Stimulated activated CD4-positive, alpha-beta T cell treated with anti-CD3 and anti-CD28 coated beads, Interleukin-1b, Interleukin-23, amount 100 ng/mL, for 1 hour (primary cell): ENCODE measurements at places on chromosomes 6 and 20.

DNA sequence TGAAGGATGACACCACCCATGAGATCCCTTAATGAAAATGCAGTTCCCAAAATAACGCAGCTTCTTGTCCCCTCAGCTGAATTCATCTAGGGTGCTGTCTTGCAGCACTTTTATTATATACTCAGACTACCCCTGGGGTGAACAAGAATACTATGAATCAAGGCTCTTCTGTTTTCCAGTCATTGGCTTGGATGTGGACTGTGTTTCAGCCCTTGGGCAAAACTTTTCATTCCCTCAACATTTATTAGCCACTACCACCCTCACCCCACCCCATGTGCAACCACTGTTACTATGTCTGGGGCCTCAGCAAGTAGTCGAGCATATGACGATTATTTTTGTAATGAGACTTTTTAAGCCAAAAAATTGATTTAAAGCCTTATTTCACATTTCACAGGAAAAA is 319.2 kb upstream of the PLN start:
- no peak for DNase-seq

DNA sequence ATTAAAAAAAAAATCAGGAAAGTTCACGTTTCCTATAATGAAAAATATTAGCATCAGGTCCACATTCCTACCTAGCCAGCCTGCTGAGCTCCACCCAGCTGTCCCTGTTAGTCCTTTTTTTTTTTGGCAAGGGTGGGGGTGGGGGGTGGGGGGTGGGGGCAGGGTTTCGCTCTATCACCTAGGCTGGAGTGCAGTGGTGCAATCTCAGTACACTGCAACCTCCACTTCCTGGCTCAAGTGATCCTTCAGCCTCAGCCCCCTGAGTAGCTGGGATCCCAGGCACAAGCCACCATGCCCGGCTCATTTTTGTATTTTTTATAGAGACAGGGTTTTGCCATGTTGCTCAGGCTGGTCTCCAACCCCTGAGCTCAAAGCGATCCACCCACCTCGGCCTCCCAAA is 7.5 kb upstream of the SLC2A10 start:
- DNase-seq, result no peak

DNA sequence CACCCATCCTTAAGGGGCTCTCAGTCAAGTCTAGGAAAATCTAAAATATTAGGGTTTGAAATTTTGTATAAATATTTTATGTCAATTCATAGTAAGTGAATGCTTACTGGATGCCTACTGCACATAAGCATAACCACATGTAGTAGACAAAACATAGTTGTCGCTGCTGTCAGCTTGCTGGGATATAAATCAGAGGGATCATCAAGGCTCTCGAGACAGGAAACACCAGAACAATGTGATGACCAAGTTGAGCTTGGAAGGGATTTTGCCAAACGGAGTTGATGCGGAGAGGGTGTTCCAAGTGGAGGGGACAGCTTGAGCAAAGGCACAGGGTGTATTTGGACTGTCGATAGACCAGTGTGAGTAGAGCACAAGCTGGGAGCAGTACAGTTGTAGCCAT is 105.8 kb upstream of the SUPT3H start:
- no peak for DNase-seq

- no peak for DNase-seq
These were observed 89.2 kb downstream of the CD164 start for GRCh38 chr6:109292983-109293586.

DNA sequence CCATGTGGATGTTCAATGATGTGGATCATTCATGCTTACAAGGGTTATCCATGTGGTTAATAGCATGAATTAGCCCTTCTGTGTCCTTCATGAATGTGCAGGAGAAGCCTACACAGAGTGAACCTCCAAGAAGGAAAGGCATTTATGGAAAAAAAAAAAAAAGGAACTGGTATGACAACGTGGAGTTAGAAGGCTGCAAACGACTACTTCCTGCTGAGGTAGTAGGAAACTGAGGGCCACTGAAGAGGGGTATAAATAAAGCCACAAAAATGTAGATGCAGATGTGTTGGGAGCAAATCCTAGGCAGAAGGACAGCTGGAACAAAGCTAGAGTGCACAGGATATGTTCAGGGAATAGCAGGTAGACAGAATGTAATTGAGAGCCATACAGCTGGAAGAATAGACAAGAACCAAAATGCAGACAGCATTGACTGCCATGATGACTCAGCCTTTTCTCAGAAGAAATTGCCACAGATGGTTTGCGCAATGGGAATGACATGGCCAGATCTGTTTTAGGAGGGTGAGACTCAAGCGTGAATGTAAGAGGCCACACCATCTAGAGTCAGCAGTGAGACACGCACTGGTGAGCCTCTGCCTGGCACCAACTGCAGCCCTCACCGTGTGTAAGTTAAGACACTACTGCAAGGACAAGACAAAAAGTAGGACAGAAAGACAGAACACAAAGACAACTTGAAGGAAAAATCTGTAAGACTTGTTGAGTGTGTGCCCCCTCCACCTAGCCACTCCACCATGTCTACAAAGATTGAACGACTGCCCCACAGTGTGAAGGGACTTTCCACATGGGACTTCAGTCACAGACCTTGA is 79.8 kb downstream of the KIF13A start:
- no peak for DNase-seq

DNA sequence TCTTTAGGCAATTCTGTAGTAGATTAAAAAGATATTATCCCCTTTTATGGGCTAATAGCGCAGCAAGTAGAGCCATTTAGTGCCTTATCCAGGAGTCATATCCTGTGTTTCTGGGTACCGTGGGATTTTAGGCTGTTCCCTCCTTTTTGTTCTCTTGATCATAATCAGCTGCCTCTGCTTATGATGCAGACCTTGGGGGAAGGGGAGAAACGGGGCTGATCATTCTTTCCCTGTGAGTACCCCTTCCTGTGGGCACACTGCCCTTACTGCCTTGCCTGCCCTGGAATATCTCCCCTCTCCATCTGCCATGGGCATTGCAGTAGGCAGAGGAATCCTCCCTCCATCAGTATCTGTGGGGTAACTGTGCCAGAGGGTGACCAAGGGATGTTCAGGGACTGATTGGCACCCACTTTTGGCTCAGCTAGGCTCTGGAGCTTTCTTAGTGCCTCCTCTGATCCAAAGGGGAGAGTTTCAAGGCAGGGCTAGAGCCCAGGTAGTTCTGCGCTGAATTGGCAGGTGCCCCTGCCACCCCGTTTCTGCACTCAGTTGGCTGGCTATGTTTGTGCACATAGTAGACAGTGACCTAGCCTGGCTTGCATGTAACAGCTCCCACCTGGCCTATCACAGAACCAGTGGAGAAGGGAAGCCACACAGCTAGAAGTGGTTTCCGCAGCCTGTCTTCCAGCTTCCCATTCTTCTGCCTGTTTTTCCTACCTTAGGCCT is 103.3 kb downstream of the FIG4 start:
- no peak for DNase-seq

GRCh38 chr6:1136415-1136774 is 175.5 kb upstream of the FOXQ1 start:
- DNase-seq, result no peak

- DNase-seq, result no peak
These were observed 200.9 kb downstream of the MYLK4 start for GRCh38 chr6:2549834-2550233.

DNA sequence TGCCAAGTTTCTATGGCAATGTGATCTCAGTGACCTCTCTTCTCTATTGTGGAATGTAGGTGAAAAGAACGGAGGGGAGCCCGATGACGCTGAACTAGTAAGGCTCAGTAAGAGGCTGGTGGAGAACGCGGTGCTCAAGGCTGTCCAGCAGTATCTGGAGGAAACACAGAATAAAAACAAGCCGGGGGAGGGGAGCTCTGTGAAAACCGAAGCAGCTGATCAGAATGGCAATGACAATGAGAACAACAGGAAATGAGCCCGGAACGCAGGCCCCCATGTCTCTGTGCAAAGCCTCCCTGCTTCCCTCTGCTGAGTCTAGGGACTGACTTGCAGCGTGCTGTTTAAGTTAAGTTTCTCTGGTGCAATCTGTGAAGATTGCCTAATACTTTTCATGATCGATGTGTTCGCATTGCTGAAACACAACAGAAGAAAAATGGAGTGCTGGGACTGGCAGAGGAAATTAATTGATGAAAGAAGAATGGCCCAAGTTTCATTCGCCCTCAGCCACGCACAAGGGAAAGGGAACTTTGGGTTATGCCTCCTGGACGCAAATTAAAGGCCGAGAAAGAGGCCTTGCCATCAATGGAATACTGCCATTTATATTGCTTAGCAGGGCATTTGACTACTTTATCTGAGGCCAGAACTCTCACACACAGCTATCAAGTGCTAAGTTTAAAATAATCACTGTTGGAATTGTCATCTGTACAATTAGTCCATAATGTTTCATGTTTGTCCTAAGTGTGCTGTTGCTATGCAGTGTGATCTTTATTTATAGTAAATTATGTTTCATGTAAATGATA is 146.4 kb downstream of the AKAP7 start:
- DNase-seq, result peak; percentile 29

DNA sequence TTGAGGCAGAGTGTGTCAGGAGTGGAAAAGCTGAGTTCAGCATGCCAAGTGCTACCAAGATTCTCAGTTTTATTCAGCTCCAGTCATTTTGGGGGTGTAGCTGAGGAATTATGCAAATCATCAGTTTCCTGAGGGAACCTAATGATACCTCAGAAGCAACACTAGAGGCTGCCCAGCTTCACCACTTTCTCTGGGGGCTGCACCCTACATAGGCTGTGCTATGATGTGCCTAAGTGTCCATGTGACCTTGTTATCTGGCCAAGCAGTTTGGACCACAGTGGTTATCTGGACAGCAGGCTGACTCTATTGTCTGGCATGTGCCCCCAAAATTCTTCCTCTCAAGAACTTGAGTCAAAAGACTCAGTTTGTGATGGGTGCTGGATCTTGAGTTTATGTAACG is 374.6 kb upstream of the SYNCRIP start:
- DNase-seq, result no peak

- DNase-seq, result no peak
These were observed 527.0 kb downstream of the CDH26 start for GRCh38 chr20:60485012-60485760.

DNA sequence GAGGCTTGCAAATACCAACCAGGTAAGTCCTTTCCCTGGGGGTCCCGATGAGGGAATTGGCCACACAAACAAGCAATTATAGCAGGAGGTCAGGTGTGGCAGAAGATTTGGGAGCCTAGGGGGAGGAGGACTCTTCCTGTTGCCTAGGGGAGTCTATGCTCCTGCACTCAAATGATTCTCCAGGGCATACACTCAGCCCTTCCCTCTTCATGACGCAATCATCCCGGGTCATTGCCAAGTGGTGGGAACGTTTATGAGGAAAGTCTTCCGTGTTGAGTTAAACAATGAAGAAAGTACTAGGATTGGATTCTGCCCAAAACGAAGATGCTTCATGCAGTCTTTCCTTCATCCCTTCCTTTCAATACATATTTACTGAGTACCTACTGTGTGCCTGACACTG is 186.5 kb upstream of the TSHZ2 start:
- no peak for DNase-seq

GRCh38 chr6:130694606-130695005 is 132.6 kb upstream of the SMLR1 start:
- DNase-seq, result no peak

DNA sequence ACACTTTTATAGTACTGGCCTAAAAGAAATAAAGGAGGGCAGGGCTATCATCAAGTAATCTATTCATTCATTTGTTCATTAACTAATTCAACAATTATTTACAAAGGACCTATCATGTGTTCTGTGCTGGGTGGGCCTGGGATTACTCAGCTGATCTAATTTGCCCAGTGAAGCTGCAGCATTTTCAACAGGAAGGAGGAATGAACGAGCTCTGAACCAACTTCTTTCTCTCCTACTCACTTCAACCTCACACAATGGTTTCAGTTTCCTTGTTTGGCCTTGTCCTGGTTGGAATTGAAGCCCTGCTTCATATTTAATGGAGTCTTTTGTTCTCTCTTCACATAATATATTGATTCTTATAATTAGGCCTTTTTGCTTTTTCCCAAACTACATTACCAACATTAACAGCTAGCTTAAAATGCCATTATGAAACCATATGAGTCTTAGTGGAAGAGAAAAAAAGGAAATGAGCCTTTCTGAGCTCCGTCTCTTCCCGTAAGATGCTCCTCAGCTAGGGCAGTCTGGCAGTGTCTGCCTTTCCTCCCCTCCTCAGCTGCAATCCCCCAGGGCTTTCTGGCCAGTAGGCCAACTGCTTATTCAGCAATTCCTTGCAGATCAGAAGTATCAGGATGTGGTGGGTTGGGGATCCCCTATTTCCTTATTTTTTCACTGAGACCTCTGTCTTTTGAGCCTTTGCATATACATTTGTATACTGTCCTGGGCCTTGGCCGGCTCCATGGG is 79.4 kb upstream of the NRN1 start:
- DNase-seq, result no peak

DNA sequence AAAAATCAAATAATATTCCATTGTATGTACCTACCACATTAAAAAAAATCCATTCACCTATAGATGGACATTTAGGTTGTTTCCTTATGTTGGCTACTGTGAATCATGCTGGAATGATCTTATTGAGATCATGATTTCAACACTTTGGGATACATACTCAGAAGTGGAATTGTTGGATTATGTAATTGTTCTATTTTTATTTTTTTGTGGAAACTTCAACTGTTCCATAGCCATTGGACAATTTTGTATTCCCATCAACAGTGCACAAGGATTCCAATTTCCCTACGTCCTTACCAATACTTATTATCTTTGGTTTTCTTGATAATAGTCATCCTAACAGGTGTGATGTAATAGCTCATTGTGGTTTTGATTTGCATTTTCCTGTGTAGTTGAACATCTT is 834.0 kb downstream of the MAFB start:
- DNase-seq, result no peak

- DNase-seq, result no peak
These were observed 229.5 kb upstream of the RNF24 start for GRCh38 chr20:4244700-4245485.

GRCh38 chr6:37897818-37898515 is 78.4 kb downstream of the ZFAND3 start:
- DNase-seq, result no peak

DNA sequence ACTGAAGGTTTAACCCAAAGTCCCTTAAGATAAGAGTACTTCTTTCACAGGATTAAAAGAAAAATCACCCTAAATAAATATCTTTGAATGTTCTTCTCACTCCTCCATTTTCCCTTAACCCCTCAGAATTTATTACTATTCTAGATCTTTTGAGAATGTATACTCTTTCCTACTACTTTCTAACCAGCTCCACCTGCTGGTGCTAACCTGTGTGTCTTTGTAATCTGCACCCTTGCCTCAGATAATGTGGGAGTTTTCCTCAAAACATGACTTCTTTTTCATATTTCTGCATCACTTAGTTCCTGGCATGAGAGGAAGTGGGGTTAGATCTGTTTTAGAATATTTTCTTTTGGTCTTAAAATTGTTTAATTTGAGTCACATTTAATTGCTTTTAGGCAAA is 394.2 kb downstream of the BMP2 start:
- no peak for DNase-seq
